ENCODE measurements at places on chromosomes 5 and 9.

- no peak for DNase-seq
These were observed 357.1 kb downstream of the TRIM32 start for GRCh38 chr9:117044241-117044640.

- peak; percentile 94 for DNase-seq
These were observed 7.0 kb upstream of the MGAT1 start for GRCh38 chr5:180809403-180810209.

GRCh38 chr5:54115735-54116403 is 194.5 kb downstream of the ARL15 start:
- DNase-seq = no peak

- no peak for DNase-seq
These were observed 371.2 kb downstream of the NFIB start for GRCh38 chr9:13942695-13943094.

DNA sequence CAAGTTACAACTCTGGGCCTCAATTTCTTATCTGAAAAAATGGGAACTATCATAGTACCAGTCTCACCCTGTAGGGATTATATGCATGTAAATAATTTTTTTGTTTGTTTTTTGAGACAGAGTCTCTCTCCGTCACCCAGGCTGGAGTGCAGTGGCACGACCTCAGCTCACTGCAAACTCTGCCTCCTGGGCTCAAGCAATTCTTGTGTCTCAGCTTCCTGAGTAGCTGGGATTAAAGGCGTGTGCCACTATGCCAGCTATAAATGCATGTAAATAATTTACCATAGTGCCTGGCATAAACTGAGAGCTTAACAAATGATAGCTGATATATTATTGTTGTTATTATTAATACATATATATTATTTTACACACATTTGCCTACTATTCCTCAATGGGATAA is 3.0 kb upstream of the ARHGAP26 start:
- no peak for DNase-seq

DNA sequence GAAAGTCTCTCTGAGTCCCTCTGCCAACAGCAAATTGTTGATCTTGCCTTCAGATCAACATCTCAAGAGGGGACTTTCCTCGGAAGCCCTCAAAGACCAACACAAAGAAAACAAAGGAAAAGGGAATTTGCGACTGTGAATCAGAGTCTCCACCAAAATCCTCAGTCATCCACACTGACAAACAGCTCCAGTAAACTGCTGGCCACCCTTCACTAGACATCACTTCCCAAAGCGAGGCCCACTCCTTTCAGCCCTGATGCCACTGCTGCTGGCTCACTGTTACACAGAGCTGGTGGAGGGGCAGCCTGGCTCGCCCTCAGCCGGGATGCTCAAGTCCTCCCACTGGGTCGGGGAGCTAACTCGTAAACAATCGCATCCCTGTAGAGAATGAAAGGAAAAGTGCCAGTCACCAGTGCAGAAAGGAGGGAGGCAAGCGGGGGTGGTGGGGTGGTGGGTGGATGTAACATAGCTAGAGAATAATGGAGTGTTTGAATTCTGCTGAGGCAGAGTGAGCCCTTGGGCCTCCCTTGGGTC is 1.3 kb downstream of the FGF1 start:
- no peak for DNase-seq

GRCh38 chr9:107907715-107908114 is 418.1 kb upstream of the KLF4 start:
- no peak for DNase-seq

DNA sequence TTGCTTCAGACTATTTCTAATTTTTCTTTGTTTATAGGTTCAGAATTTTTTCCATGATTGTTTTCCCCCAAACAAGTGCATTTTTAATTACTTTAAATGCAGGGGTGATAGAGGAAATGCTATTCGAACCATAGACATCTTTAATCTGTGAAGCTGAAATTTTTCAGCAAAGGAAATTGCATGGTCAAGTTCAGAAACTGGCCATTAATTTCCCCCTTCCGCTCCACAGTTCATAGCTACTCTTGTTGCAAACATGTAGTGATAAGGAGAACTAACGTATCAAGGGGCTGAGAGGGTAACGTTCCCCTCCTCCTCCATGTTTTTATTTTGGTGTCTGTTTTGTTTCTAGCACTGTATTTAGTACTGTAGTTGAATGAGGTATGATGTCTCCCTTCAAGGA is 3.4 kb upstream of the ROPN1L start:
- no peak for DNase-seq

DNA sequence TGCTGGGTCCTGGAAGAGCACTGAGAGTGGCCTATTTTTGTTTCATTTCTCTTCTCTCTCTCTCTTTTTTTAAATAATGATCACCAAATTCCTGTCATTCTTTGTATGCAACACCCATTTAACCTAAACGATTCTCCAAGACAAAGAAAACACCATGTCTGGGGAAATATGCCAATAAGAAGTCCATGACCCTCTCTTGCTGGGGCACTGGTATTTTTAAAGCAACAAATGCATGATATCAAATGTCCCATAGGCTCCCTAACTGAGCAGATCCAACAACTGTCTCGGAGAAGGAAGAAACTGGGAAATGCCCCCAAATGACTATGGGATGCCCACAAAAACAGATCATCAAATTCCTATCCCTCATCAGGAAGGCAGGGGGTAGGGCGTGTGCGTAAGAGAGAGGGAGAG is 567.4 kb downstream of the CCDC171 start:
- no peak for DNase-seq

- DNase-seq = no peak
These were observed 349.3 kb downstream of the RAB3C start for GRCh38 chr5:58932057-58932612.

All from right kidney (tissue), 9 donors.